Activated CD4-positive, CD25-positive, alpha-beta regulatory T cell (primary cell): ENCODE measurements at places on chromosomes 2 and 18.

GRCh38 chr2:53559302-53559966 lies 208.2 kb upstream of the CHAC2 start:
- DNase-seq: no peak

GRCh38 chr2:30139131-30139870 lies 7.5 kb upstream of the YPEL5 start:
- no peak for DNase-seq

DNA sequence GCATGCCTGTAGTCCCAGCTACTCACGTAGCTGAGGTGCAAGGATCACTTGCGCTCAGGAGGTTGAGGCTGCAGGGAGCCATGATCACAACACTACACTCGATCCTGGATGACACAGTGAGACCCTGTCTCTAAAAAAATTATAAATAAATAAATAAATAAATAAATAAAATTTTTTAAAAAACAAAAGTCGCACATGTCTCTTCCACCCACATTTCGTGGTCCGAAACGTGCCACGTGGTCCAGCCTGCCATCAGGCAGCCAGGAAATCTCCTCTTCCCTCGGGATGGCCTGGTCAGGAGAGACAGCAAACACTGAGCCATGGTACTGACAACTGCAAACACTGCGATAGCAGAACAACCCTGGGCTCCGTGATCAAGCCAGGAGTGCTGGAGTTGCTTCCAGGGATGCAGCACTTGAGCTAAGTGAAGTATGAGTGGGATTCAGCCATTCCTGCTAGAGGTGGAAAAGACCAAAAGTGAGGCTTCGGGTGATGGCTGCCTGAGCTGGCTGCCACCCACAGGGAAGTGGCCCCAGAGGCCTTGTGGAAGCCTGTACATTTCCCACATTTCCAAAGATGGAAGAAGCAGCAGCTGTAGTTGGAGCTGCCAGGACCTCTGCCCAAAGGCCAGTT lies 193.1 kb downstream of the SMAD2 start:
- no peak for DNase-seq

DNA sequence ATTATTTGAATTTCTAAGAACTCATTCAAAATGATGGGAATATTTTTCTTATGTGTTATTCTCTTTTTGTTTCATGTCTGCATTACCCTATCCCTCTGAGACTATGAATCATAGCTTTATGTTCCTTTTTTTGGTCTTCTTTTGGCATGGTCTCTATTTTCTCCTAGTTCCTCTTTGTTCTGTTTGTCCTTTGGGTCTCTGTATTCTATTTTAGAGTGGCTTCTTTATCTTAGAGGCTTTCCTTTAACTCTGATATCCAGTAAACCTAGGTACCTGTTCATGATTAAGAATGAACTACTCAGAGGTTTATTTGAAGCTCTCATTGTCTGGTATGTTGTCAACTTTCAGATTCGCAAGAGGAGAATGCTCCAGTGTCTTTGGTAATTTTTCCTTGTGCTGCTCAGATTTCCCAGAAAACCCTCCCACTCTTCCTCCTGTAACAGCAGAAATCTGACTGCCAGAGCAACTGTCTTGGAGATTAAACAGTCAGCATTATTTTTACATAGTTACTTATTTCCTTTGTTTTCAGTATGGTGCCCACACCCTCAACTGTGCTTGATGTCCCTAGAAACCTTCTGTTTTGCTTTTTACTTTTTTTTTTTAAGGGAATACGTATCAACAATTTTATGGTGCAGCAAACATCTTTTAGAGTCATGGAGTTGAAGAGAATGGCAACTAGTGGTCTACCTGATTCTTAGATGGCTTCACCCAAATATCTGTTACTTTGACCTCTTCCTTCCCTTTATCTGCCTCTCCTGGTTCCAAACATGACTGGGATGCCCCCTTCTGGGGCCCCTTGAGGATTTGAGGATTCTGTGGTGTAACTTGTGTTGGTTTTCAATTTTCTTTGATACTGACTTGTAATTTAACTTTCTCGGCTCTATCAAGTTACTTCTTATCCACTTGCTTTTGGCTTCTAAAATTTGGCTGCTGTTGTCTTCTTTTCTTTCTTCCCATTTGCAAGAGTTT lies 92.0 kb downstream of the DPP10 start:
- DNase-seq: no peak

- no peak for DNase-seq
These were observed 462.3 kb downstream of the MEIS1 start for GRCh38 chr2:66897181-66897580.

DNA sequence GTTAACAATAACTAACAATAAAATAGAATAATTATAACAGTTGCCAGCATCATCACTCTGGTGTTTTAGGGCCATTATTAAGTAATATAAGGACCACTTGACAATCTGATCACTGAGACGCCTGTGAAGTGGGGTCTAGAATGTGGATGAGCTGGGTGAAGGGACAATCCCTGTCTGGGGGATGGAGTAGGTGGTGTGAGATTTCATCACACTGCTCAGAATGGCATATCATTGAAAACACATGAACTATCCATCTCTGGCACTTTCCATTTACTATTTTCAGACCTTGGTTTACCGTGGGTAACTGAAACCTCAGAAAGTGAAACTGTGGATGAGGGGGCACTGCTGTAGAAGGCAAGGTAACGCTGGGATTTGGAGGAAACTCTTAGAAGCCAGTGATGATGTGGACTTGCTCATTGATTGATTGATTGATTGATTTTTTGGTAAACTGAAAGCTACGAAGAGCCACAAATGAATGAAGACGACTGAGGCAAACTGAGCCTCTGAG lies 204.4 kb upstream of the TWIST2 start:
- DNase-seq: no peak

- no peak for DNase-seq
These were observed 109.5 kb upstream of the ITGB6 start for GRCh38 chr2:160309585-160309984.

- no peak for DNase-seq
These were observed 21.1 kb downstream of the UGP2 start for GRCh38 chr2:63862806-63863205.

DNA sequence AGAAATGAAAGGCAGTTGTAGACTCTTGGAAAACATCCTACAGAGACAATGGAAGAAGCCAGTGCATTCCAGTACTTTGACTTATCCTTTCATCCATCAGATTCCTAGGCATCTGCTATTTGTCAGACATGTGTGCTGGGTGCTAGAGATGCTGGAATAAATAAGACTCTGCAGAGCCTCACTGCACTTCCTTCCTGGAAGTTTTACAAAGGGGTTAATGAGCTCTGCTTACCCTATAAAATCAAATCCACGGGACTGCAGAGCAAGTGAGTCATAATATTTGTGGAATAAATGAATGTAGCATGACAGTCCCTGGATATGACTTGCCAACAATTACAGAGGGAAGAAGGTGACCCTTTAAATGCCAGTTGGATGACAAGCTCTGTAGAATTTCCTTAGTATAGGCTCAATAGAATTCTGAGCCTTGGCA lies 52.7 kb upstream of the NPAS2 start:
- DNase-seq: no peak

GRCh38 chr2:122267947-122268346 lies 512.5 kb downstream of the TSN start:
- DNase-seq: no peak
